ENCODE measurements at places on chromosomes 1 and 21. TPM values are rescaled to one million over a fixed set of nuclear protein-coding genes. Genes with fewer than 3 reads are reported as not detected.

Gene FYB2
- total RNA-seq: not detected

Gene PYGO2
- 47.9 TPM for total RNA-seq

Gene RAP1A
- 175 TPM for total RNA-seq

Gene CSF1
- total RNA-seq: 5.9 TPM

Gene ERRFI1
- total RNA-seq: 0.36 TPM

Gene CNKSR1
- total RNA-seq: 4.8 TPM

Gene NR5A2
- total RNA-seq: not detected

Gene IGSF9
- 0.12 TPM for total RNA-seq

Gene HMCN1
- total RNA-seq: 0.19 TPM

Gene SIPA1L2
- total RNA-seq: 0.70 TPM

Gene RPS8
- 3,409 TPM for total RNA-seq

Gene ITGB2
- 877 TPM for total RNA-seq

DNA sequence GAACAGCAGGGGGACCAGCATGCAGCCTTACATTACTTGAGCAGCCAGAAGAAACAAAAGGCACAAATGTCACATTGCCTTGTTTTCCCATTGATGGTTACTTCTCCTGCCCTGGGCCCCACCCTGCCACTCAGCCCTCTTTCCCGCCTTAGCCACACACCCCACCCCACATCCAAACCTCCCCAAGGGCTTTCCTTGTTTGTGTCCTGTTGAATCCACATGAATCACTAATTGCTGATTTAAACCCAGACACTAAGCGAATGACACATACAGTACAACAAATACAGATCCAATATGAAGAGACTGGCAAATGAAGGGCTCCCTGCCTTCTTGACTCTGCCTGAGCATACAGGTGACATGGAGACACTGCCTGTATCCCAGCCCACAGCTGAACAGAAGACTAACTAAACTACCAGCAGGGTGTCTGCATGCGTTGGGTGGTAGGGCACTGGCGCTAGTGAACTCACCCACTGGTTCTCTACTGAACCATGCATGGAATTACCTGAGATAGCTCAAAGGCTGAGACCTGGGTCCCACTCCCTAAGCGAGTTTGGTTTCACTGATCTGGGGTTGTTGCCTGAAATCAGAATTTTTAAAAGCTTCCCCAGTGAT is 3.1 kb downstream of the IGSF3 start:
- H3K4me1 ChIP-seq: no peaks in the 10 kb centered on the region
- peaks cover 9% of the 10 kb centered on the region for H3K27me3 ChIP-seq
- no peaks in the 10 kb centered on the region for H3K36me3 ChIP-seq
- no peak for DNase-seq
- no peak overlapping the region for H3K4me3 ChIP-seq

DNA sequence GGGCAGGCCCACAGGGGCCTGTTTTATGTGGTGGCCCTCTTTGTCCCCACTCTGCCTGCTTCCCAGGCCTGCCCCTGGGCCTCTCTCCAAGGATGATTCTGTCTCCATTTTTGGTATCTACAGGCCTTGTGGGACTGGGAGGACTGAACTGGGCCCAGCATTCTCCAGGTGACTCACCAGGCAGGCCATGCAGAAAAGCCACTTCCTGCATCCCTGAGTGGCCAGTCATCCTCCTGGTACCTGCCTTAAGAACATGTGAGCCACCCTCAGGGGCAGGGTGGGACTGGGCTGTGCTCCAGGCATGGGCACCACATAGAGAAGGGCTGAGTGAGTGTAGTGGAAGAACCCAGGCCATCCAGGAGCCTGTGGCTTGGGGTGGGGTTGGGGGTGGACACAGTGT is 20.0 kb upstream of the BCAR3 start:
- H3K36me3 ChIP-seq: no peaks in the 10 kb centered on the region
- no peaks in the 10 kb centered on the region for H3K27me3 ChIP-seq
- no peak overlapping the region for H3K4me3 ChIP-seq
- no peak overlapping the region for H3K27ac ChIP-seq
- no peak for DNase-seq

DNA sequence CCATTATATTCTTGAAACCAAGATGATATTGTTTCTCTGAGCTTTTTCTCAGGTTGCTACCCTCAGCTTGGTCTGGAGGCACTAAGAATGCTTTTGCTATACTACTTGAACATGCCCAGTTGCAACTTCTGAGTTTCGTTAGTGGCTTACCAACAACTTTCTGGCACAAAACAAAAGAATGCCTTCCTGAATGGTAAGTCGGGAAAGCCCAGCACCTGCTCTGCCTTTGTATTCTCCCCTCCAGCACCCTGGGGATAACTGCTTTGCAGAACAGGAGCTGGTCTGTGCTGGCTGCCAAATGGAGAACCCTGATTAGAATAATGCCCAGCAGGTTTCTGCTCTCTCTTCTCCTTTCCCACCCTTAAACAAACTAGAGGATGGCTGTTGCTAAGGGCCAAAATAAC is 149.3 kb downstream of the TGFB2 start:
- H3K4me1 ChIP-seq: no peaks in the 10 kb centered on the region
- no peak for DNase-seq
- H3K36me3 ChIP-seq: no peaks in the 10 kb centered on the region
- no peak overlapping the region for H3K4me3 ChIP-seq
- no peaks in the 10 kb centered on the region for H3K27me3 ChIP-seq

GRCh38 chr1:5953386-5953785 is 38.8 kb downstream of the NPHP4 start:
- no peaks in the 10 kb centered on the region for H3K4me1 ChIP-seq
- no peaks in the 10 kb centered on the region for H3K27me3 ChIP-seq
- no peak overlapping the region for H3K4me3 ChIP-seq
- DNase-seq: no peak
- H3K36me3 ChIP-seq: no peaks in the 10 kb centered on the region
- H3K27ac ChIP-seq: no peak overlapping the region

- H3K27ac ChIP-seq: no peak overlapping the region
- H3K4me3 ChIP-seq: no peak overlapping the region
- DNase-seq: no peak
- no peaks in the 10 kb centered on the region for H3K27me3 ChIP-seq
- no peaks in the 10 kb centered on the region for H3K36me3 ChIP-seq
These were observed 14.6 kb downstream of the EPHX1 start for GRCh38 chr1:225824533-225824941.

GRCh38 chr1:117336088-117336817 is 31.0 kb upstream of the MAN1A2 start:
- no peaks in the 10 kb centered on the region for H3K36me3 ChIP-seq
- no peak overlapping the region for H3K4me3 ChIP-seq
- H3K4me1 ChIP-seq: no peaks in the 10 kb centered on the region
- no peaks in the 10 kb centered on the region for H3K27me3 ChIP-seq

- no peak within 1 kb of the TSS for H3K4me3 ChIP-seq
- no peak for DNase-seq
- H3K4me1 ChIP-seq: no peaks in the 10 kb centered on the region
- no peak within 1 kb of the TSS for H3K27ac ChIP-seq
- no peaks in the 10 kb centered on the region for H3K36me3 ChIP-seq
- H3K27me3 ChIP-seq: no peaks in the 10 kb centered on the region
These were observed at the start of gene ACKR1 for GRCh38 chr1:159204161-159205141. Gene ACKR1, plus strand, starts transcription at chr1:159204875. Its CDS starts 85 bp downstream, at chr1:159204960.

GRCh38 chr1:204591473-204592090 is 75.4 kb downstream of the MDM4 start:
- H3K4me1 ChIP-seq: no peaks in the 10 kb centered on the region
- no peak overlapping the region for H3K27ac ChIP-seq
- no peaks in the 10 kb centered on the region for H3K36me3 ChIP-seq
- no peak overlapping the region for H3K4me3 ChIP-seq
- no peaks in the 10 kb centered on the region for H3K27me3 ChIP-seq

DNA sequence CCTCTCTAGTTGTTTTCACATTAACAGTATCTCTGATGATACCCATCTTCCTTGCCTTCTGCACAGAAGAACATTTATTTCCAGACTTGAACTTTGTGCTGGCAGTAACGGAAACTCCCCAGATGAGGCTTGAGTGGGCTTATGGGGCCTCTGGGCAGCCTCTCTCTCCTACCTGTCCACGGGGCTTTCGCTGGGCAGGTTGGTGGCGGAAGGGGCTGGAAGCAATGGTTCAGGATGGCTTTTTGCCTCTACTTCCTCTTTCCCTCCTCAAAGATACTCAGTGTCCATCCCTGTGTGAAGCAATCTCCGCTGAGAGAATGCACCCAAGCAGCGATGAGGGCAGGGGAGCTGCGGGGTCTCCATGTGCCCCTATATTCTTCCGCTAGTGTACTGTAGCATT is 348.2 kb downstream of the HLX start:
- H3K27me3 ChIP-seq: no peaks in the 10 kb centered on the region
- H3K4me1 ChIP-seq: no peaks in the 10 kb centered on the region
- no peak overlapping the region for H3K4me3 ChIP-seq
- no peak overlapping the region for H3K27ac ChIP-seq

GRCh38 chr21:36821032-36821299 is 122.1 kb downstream of the SIM2 start:
- H3K36me3 ChIP-seq: no peaks in the 10 kb centered on the region
- DNase-seq: no peak
- H3K27ac ChIP-seq: no peak overlapping the region
- no peaks in the 10 kb centered on the region for H3K4me1 ChIP-seq
- H3K4me3 ChIP-seq: no peak overlapping the region
- no peaks in the 10 kb centered on the region for H3K27me3 ChIP-seq

- no peaks in the 10 kb centered on the region for H3K36me3 ChIP-seq
- H3K4me3 ChIP-seq: no peak overlapping the region
- H3K27ac ChIP-seq: no peak overlapping the region
- DNase-seq: no peak
- no peaks in the 10 kb centered on the region for H3K27me3 ChIP-seq
These were observed 9.3 kb upstream of the SRARP start for GRCh38 chr1:15994590-15995351.

DNA sequence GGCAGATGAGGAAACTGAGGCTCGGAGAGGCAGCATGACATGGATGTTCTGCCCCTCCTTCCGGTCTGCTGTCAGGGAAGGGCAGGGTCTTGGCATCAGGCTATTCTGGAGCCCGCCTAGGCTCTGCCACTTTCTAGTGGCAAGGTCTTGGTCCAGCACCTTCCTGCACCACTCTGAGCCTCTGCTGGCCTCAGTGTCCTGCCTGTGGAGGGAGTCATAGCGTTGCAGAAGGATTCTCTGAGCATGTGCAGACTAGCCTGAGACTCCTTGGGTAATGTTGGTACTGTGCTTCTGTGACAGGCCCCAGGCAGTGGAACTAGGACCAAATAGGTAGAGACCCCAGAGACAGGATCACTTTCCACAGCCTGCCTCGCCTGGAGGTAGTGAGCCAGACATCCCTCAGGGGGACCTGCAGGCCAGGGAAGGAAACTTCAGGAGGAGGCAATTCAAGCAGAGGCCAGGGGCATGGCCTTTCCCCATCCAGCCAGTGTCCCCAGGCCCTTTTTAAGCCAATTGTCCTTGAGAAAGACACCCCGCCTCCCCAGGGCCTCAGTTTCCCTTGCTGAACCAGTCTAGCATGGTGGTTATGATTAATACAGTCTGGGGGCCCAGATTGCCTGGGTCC is 10.6 kb downstream of the EDN2 start:
- no peak for DNase-seq
- no peaks in the 10 kb centered on the region for H3K27me3 ChIP-seq
- no peak overlapping the region for H3K4me3 ChIP-seq
- H3K4me1 ChIP-seq: no peaks in the 10 kb centered on the region
- no peak overlapping the region for H3K27ac ChIP-seq
- H3K36me3 ChIP-seq: no peaks in the 10 kb centered on the region

- DNase-seq: no peak
- H3K4me3 ChIP-seq: no peak overlapping the region
These were observed 22.8 kb downstream of the TAS1R2 start for GRCh38 chr1:18836654-18837053.

- H3K27me3 ChIP-seq: peaks cover 4% of the 10 kb centered on the region
- DNase-seq: no peak
- no peaks in the 10 kb centered on the region for H3K4me1 ChIP-seq
- no peaks in the 10 kb centered on the region for H3K36me3 ChIP-seq
- H3K27ac ChIP-seq: no peak overlapping the region
These were observed 270.7 kb downstream of the ASTN1 start for GRCh38 chr1:176893625-176894352.

- DNase-seq: no peak
- H3K36me3 ChIP-seq: no peaks in the 10 kb centered on the region
- H3K27ac ChIP-seq: no peak overlapping the region
- H3K4me3 ChIP-seq: no peak overlapping the region
- H3K4me1 ChIP-seq: no peaks in the 10 kb centered on the region
These were observed 103.6 kb downstream of the PSMG1 start for GRCh38 chr21:39079617-39080016.

DNA sequence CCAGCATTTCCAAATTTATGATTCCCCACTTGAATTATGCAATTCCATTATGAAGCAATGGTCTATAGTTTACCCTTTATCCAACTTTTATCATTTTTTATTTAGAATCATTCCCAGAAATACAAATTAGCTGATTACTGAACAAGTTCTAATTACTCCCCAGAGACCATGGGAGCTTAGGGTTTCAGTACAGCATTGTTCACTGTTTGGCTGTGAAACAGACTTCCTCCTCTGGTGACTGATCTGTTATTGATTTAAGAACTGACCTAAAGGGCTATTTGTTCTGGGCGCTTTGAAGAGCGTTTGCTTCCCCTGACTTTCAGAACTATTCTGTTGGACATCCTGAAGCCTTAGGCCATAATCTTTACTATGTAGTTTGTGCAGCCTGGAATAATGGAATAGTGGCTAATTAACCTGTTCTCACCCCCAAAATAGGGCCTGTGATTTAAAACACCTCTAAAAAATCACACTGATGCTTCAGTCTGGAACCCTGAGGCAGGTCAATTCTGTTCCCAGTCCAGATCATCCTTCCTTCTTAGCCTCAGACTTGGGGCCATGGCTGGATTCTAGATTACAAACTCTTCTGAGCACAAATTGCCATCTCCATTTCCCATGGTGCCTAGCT is 58.7 kb downstream of the ALG14 start:
- no peak overlapping the region for H3K27ac ChIP-seq
- H3K4me3 ChIP-seq: no peak overlapping the region
- H3K4me1 ChIP-seq: no peaks in the 10 kb centered on the region
- no peaks in the 10 kb centered on the region for H3K27me3 ChIP-seq

DNA sequence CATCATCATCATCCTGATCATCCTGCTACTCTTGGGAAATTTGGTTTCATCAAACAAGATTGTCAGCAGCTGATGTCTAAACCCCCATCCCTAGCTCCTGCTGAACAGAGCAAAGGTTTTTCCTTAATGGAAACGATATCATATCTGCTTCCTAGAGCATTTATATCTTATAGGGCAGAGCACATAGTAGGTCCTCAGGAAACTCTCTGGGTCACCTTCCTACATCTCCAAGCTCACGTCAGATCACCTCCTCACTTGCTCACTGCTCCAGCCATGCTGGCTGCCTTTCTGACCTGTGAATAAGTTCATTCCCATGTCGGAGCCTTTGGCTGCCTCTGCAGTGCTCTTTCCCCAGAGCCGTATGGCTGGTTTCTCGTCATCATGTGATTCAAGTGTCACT is 10.4 kb downstream of the FBXO2 start:
- no peak overlapping the region for H3K4me3 ChIP-seq
- no peak for DNase-seq
- H3K27ac ChIP-seq: no peak overlapping the region

GRCh38 chr1:229027622-229028182 is 243.2 kb upstream of the RAB4A start:
- H3K4me1 ChIP-seq: peaks cover 11% of the 10 kb centered on the region
- no peak overlapping the region for H3K27ac ChIP-seq
